ENCODE measurements at places on chromosomes 2 and 18.
A peak's percentile ranks its signal among the peaks of the same experiment; 100 is the strongest.

GRCh38 chr2:134513465-134513804 is 205.4 kb downstream of the TMEM163 start:
- DNase-seq = no peak

DNA sequence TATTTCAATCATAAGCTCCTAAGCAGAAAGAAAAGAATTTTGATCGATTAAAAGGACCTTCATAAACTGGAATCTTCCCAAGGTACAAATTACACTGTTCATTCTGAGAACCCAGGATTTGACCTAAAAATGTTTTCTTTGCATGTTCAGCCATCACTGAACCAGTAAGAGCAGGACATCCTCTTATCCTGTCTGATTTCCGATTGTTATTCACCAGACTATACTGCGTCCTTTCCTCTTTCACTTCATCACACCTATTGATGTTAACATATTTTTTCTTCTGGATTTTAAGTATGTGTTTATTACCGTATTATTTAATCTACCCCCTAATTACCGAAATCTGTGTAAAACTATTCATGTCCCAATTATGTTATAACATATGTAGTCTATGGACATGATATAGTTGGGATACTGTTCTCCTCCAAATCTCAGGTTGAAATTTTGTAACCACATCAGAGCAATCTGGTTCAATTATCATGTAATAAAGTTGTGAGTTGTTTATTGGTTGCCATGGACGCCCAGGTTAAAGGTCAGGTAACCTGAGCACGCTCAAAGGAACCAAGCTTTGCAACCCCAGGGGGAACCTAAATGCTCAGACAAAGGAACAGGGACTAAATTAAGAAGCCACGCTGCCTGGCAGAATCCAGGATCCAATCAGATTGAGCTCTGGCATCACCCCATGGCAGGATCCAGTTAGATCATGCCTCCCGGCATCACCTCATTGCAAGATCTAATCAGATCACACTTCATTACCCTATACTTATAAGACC is 11.6 kb upstream of the TBC1D8 start:
- DNase-seq = no peak

DNA sequence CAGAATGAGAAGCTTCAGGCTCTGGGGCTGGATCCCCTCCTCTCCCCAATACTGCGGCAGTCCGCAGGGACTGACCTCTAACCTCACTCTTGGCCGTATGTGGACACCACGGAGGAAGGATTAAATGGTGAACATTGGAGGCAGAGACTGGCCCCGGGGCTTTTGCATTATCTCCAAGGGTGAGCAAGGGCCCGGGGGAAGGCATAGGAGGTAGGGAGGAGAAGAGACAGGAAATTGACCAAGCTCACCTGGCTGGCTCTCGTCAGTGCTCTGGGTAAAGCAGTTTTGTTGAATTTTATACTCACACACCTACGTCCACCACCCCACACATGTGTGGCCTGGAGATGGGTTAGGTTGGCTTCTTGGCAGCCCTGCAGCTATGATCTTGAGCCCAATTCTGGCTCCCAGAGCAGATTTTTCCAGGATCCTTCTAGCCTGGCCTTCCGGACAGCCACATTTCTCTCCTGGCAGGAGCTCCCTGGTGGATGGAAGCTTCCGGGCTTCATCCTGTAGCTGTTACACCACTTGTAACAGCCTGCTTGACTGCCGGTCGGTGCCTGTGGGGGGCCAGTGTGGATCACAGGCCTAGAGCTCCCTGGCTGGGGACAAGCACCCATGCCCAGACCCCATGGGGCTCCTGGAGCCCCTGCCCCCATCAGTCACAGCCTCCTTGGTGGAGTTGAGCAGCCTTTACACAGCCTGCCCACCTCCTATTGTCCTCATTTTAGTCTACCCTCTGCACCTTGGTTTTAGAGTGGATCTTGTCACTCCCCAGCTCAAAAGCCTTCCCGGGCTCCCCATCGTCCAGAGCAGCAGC is 7.6 kb downstream of the ITM2C start:
- no peak for DNase-seq

- no peak for DNase-seq
These were observed 24.9 kb upstream of the YWHAQ start for GRCh38 chr2:9655441-9656269.

GRCh38 chr2:57869758-57870344 is 176.8 kb upstream of the VRK2 start:
- no peak for DNase-seq

DNA sequence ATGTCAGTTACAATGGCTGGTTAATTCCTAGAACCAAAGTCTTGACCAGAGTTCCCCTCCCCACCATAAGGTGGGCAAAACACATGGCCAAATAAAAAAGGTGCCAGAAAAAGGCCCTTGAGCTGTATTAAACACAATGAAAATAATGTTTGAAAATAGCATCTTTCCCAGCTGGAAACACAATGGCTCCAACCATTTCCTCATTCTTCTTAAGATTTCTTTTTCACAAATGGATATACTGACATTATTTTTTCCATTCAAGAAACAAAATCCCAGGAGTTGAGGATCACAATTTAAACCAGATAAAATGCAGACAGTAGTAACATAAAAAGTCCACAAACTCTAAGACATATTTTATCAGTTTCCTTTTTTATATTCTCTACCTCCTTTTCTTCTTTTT is 143.8 kb downstream of the EXOC6B start:
- DNase-seq = no peak

- DNase-seq = no peak
These were observed 1.8 kb downstream of the METTL5 start for GRCh38 chr2:169822785-169823392.

- DNase-seq = no peak
These were observed 60.0 kb upstream of the RPE start for GRCh38 chr2:209942426-209942825.

DNA sequence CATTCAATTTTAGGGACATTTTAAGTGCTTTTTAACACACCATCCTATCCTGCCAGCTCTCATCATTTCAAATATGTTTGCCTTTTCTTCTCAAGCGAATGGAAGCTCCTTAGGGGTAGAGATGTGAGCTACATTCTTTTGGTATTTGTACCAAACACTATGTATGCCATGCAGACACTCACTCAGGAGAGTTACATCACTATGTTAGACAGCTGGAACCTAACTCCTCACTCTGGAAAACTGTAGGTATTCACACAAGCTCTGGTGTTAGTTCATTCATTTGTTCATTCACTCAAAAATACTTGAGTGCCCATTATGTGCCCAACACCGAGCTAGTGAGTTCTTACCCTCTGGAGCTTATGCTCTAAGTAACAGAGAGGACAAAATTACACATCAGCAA is 26.4 kb upstream of the RNU4ATAC start:
- no peak for DNase-seq

GRCh38 chr18:37299471-37300304 is 265.9 kb downstream of the CELF4 start:
- DNase-seq = no peak

DNA sequence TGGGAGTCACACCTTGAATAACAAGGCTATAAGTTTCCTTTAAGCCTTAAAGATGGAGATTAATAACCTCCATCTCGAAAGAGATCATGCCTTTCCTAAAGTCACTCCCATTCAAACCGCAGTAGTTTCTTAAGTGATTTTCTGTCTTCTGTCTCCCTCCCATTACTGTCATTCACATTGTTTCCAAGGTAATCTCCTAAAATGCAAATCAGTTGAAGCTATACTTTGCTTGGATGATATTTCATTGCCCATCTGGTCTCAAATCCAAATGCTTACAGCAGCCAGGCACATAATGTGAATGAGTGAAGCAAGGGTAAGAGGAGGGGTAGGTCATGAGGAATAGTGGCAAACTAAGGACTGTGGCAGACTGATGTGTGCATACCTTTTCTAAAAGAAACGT is 116.4 kb downstream of the CCDC141 start:
- no peak for DNase-seq

DNA sequence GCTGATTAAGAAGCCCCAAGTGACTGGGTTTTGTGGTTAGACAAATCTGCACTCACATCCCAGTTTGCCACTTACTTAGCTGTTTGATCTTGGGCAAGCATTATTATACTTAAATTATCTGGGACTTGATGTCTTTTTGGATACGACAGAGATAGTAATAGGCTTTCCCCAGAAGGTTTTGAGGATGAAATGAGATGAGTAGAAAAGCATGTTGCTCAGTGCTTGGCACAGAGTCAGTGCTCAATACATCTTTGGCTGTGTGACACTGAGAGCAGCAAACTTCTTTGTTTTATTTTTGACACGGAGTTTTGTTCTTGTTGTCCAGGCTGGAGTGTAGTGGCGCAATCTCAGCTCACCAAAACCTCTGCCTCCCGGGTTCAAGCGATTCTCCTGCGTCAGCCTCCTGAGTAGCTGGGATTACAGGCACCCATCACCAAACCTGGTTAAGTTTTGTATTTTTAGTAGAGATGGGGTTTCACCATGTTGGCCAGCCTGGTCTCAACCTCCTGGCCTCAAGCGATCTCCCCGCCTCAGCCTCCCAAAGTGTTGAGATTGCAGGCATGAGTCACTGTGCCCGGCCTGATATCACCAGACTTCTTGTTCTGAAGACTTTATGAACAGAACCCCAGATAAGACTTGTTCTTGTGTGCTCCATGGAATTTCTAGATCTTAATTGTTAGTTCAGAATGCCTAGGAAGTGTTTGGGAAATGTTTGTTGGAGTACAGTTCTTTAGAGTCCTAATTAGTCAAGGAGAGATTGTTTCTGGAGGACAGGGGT is 521.2 kb downstream of the SLC4A3 start:
- DNase-seq = no peak

GRCh38 chr2:182754231-182754630 is 38.2 kb downstream of the DNAJC10 start:
- DNase-seq = no peak

GRCh38 chr2:87401726-87402345 is 346.1 kb upstream of the PLGLB2 start:
- no peak for DNase-seq

- DNase-seq = no peak
These were observed 10.8 kb downstream of the BUB1 start for GRCh38 chr2:110667071-110667470.

GRCh38 chr2:88010136-88010535 is 6.2 kb downstream of the RNU2-63P start:
- DNase-seq = no peak

- no peak for DNase-seq
These were observed 34.1 kb downstream of the LANCL1 start for GRCh38 chr2:210442457-210442856.

GRCh38 chr2:25690058-25690457 is 16.7 kb upstream of the DTNB start:
- no peak for DNase-seq

DNA sequence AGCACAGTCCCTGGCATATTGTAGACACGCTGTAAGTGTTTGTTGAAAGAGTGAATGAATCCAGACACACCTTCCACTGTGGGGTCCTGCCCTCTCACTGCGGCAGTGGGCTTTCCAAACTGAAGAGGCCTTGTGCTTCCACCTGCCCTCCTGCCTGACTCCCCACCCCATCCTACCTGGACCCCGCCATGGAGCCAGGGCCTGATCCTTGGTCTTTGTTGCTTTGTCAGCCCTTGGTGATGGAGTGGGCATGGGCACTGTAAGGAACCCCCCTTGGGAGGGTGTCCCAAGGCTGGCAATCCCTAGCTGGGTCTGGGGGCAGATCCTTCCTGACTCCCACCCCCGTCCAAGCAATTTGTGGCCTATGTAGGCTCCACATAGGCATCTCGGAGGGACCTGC is 33.1 kb downstream of the KLHL29 start:
- DNase-seq = no peak

DNA sequence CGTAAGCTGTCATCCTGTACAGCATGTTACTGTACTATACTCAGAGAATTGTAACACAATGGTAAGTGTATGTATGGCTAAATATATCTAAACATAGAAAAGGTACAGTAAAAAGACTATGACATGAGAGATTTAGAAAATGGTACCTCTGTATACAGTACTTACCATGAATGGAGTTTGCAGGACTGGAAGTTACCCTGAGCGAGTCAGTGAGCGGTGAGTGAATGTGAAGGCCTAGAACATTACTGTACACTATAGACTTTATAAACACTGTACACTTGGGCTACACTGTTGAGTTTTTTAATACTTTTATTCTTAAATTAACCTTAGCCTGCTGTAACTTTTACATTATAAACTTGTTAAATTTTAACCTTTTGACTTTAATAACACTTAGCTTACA is 1.5 kb downstream of the DDX18 start:
- DNase-seq = no peak

DNA sequence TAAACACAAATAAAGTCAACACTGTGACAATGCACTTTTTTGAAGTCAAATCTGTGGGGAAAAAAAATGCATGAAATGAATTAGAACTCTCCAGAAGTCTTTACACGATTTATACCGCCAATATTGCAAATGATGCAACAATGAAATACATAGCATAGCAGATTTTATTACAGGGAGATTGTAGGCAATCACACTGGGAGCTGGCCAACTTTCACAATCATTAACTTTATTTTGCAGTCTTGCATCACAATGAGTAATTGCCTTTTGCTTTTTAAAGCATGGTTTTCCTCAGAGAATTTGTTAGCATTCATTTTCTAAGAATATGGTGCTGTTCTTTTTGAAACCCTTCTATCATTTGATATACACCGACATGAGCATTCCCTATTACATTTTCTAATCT is 366.4 kb upstream of the FSIP2 start:
- no peak for DNase-seq

DNA sequence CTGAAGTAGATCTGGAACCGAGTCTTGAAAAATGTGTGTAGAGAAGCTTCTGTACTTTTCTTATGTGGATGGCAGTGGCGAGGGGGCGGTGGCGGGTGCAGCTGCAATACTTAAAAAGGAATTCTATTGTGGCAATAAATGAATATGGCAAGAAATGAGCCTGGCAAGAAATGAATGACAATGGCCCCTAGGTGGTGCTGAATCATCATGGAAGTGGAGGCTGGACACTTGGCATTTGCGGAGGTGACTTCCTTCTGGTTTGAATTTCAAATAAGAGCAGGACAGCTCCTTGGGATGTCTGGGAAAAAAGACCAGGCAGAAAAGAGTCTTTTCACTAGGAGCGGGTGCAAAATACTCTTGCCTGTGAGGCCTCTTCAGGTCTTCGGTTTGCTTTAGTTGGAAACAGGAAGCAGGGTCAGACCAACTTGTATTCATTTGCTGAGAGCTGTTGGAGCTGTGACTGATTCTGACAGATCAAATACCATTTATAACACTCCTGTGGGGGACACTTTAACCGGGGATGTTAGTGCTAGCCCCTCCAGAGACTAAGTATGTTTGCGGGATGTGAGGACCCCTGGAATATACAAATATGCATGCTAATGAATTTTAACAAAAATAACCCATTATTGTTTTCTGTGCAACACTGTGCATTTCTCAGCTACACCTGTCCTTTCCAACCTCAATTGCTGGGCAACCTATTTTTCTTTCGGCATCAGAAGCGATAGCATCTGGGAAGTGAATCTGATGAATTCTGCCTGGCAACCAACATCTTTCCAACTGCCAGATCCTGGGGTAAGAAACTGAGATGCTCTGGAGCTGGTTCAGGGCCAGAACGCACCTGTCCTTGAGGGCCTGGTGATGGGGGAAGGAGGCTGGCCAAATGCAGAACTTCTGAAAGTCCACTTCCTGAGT is 35.4 kb downstream of the FASTKD2 start:
- DNase-seq = peak; percentile 16

- no peak for DNase-seq
These were observed 482.0 kb upstream of the LRRTM1 start for GRCh38 chr2:80786584-80786983.

GRCh38 chr2:185628985-185629384 is 109.6 kb upstream of the FSIP2 start:
- no peak for DNase-seq

- DNase-seq = no peak
These were observed 4.0 kb downstream of the VAMP5 start for GRCh38 chr2:85588236-85588635.

Measured in CD4-positive, alpha-beta T cell treated with Interferon gamma for 1 hour (primary cell).